ENCODE measurements at places on chromosomes 7 and 10.

GRCh38 chr7:71408271-71408670 is 276.3 kb downstream of the GALNT17 start:
- DNase-seq, result no peak

DNA sequence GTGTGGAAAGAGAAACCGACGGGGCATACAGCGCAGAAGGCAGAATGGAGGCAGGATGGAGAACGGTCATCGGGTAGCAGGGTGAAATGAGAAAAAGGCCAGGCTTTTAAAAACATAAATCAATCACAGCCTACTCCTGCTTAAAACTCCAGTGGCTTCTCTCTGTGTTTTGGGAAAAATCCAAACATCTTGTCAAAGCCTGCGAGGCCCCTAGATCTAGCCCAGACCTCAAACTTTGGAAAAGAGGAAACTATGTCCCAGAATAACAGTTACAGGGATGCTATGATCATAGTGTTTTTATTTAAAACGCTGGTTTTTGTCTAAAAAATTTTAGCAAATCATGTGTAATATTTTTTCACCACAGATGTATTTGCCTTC is 41.1 kb downstream of the PPP1R3C start:
- DNase-seq, result no peak

- DNase-seq, result no peak
These were observed 450.7 kb downstream of the HTR7 start for GRCh38 chr10:90407131-90407530.

GRCh38 chr7:148093375-148094166 is 497.0 kb upstream of the C7orf33 start:
- no peak for DNase-seq

DNA sequence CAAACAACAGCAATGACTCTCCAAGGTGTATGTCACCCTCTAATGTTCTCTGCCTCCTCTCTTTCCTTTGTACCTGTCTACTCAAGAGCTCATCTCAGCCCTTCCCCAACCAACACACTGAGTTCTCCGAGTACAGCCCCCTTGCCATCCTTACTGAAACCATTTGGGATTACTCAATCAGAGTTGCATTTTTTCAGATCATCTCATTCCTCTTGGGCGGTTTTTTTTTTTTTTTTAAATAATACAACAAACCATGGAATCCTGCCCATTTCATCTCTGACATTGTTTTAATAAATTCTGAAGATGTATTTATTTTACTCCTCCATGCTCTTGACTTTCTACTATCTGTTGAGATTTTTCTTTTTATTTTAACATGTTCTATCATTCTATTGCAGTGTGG is 4.2 kb upstream of the CREB3L2 start:
- DNase-seq, result no peak

- no peak for DNase-seq
These were observed 91.1 kb upstream of the ARHGAP21 start for GRCh38 chr10:24814568-24815313.

DNA sequence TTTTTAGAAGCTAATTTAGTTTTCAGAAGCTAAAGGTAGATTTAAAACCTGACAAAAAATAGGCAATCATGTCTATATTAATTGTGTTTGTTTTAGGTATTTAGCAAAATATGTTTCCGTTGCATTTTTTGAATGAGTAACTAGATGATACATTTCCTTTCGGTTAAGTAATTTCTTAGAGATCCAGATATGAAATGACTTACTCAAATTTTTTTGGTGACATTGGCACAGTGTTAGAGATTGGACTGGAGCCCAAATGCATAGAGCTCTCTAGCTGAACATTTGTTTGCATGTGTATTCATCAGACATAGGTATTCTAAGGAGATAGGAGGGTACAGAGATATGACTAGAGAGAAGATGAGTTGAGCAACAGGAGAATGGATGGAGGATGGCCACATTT is 1.9 kb downstream of the BUB3 start:
- no peak for DNase-seq

DNA sequence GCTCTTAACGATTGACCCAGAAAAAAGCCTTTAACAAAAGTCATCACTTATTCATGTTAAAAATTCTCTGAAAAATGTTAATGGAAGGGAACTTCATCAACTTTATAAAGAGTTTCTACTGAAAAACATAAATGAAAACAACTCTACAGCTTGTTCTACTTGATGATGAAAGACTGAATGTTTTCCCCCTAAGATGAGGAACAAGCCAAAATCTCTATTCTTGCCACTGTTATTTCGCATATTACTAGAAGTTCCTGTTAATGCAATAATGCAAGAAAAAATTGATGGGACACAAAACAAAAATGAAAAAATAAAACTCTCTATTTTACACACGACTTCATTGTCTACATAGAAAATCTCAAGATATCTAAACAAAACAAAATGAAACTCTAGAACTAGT is 249.8 kb upstream of the AKR1E2 start:
- DNase-seq, result peak; percentile 51

DNA sequence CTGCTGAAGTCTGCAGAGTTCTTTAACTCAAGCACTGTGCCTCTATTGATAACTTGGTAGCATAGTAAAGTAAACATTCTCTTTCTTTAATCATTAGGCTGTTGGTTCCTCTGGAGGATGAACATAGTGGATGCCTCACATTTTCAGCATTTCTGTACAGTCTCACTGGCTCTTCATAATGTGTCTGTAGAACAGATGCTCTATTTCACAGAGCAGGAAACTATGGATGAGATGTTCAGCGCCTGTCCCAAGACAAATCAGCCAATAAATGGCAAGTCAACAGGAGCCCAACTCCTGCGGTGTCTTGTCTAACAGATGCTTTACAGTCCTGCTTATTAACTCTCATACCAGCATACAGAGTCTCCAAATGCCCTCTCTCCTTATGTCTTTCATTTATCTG is 36.5 kb downstream of the NRBF2 start:
- DNase-seq, result no peak

GRCh38 chr10:104487794-104488438 is 134.3 kb downstream of the CFAP58 start:
- DNase-seq, result no peak

GRCh38 chr7:5492020-5492635 is 68.5 kb upstream of the TNRC18 start:
- peak; percentile 61 for DNase-seq

- DNase-seq, result no peak
These were observed 63.9 kb downstream of the STK17A start for GRCh38 chr7:43646603-43647338.

GRCh38 chr10:132724446-132724845 is 61.5 kb downstream of the NKX6-2 start:
- no peak for DNase-seq

DNA sequence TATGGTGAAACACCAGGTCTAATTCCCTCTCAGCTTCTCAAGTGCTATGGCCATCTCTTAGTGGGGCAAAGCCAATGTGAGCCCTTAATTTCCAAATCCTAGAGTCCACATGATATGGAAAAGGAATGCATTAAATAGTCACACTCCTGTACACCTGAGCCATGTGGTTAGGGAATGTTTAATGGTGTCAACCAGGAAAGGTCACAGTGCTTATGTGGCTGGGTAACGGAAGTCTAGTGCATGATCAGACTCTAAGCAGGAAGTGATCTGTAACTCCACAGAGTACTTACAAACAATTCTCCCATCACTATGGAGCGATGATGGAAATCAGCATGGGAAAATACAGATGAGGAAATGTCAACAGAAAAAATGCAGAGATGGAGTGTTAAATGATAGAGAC is 148.8 kb downstream of the MAGI2 start:
- DNase-seq, result no peak

DNA sequence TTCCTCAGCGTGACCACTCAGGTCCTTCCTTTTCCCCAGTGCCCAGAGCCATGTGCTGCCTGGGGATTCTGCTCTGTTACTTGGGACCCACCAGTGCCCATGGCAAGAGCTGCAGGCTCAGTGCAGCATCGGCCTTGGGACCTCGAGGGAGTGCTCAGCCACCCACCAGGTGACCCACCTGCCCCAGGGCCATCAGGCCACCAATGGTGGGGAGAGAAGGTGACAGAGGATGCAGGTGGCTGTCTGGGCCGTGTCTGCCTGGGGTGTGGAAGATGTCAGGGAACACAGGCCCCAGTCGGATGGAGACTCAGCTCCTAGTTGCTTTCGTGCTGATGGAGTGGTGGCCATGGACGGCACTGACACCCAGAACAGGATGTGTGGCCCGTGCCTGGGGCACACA is 104.7 kb upstream of the FAM20C start:
- DNase-seq, result no peak

DNA sequence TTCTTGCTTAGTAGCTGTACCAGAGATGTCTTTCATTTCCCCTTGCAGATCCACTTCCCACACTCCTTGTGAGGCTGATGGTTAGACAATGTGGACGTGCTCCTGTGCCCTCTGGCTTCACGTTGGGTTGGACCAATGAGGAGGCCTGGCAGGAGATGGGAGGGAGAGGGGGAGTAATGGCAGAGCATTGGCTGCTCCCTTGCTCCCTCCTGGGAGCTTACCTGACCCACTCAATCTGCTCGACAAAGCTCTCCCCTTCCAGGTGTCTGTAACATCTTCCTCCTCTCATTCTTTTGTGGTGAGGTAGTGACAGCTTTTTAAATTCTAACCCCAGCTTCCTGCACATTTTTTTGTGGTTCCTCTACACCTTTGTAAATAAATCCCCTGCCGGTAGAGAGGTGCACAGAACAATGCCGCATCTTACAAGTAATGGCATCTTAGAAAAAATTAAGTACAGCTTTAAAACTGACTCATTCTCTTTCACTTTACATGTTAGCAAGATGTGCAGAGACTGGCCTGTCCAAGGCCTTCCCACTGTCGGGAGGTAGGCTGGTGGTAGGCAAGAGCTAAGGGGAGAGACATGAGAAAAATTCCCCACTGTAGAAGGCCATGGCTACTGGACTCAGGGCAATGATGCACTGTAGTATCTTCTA is 134.3 kb downstream of the HTR7 start:
- DNase-seq, result no peak

DNA sequence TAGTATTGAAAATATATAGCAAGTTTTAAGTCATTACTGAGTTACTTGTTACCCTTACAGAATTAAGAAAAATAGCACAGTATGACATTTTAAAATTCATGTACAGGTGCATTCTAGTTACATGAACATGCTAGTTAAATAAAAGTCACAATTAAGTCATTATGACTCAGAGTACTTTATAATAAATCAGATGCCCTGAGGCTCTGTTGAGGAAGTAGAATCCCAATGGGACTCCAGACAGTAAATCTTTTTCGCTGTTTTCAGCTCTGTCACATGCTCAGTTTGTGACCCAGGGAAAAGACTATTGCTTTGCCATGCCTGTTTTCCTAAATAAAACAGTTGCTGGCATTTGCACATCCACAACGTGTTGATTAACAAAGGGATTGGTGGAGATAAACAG is 21.0 kb downstream of the NUDT13 start:
- DNase-seq, result no peak

DNA sequence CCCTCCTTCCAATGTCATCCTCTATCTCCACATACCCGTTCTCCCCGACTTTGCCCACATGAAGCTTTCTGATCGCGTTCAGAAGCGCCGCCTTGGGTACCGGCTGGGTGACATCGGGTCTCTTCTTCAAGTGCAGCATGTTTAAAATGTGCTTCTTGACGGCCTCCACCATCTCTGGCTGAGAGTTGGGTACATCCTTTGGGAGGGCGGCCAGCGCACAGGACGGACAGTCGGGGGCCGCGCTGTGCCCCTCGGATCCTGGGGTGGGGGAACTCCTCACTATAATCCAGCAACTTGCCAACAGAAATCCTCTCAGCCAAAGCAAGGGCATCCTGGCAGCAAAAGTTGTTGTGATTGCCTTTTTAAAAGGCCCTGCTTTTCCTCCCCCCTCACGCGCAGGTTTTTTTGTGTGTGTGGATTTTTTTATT is 2.8 kb downstream of the INHBA start:
- no peak for DNase-seq

DNA sequence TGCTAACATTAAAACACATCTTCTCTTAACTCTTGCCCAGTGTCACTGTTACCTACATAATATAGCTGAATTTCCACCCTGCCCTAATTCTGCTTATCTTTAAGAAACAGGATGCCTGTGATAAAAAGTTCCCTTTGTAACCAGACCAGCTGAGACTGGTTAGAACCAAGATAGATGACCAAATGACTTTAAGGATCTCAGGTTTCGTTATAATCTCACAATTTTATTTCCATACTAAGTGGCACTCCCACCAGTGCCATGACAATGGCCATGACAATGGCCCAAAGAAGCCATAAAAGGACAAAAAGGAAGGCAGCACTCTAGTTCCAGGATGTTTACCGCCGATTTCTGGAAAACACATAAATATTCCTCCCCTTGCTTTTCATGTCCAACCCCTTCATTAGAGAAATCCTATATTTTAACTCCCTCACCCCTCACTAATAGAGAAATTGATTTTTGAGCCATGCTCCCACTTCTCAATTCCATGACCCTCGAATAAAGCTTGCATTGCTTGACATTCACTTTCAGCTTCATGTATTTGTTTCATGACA is 126.1 kb downstream of the ELAPOR2 start:
- no peak for DNase-seq

DNA sequence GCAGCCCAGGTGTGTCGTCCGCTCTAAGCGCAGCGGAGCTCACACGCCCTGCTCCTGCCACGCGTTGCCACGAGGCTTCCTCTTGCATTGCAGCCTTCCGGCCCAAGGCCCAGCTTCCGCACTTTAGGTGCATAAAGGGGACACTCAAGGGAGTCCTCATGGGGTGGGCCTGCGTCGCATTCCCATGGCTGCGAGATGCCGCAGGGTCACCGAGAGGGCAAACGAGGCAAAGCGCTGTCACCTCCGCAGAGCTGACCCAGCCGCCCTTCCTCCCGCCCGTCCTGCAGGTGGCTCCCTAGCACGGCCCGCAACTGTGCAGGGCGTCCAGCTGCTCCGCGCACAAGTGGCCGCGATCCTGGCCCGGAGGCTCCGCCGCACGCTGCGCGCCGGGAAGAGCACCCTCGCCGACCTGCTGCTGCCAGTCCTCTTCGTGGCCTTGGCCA is 283.5 kb downstream of the ABCA13 start:
- DNase-seq, result no peak

DNA sequence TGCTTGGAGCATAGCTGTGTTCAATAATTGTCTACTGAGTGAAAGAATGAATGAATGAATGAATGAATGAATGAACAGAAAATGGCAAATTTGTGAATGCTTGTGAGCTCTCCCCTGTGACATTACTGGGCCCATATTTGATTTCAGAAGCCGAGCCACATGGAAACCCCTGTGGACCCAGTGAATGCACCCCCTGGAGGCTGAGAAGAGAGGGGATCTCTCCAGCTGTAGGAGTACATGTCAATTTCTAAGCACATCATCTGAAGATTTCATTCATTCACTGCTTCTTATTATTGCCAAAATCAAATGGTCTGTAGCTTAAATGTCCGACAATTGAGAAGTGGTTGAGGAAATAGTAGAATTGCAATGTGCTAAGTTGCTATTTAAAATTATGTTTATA is 58.3 kb upstream of the DOCK1 start:
- no peak for DNase-seq

GRCh38 chr7:5418285-5418582 is 5.4 kb downstream of the TNRC18 start:
- no peak for DNase-seq

- DNase-seq, result no peak
These were observed 146.5 kb downstream of the SEC23IP start for GRCh38 chr10:120039046-120039445.

DNA sequence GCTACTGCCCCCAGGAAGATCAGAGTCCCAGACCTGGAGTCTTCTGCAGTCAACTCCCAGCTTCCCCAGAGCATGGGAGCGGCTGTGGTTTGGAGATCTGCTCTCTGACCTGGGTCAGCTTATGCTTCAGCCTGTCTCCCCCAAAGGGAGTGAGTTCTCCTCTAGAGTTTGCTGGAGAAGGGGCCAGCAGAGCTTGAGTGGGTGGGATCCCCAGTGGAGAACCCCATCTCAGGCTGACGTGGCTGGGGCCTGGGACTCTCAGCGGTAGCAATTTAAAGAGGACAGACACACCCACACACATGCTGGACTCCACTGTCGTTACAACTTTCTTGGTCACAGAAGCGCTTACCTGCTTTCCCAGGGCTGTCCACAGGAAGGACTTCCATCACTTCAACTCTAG is 6.3 kb downstream of the UNC5B start:
- no peak for DNase-seq

All from suppressor macrophage (primary cell).